ENCODE measurements at places on chromosomes 4 and X. TPM values are rescaled to one million over a fixed set of nuclear protein-coding genes. Genes with fewer than 3 reads are reported as not detected.

The SLC6A8 gene
- 52.2 TPM for total RNA-seq

The FAM47A gene
- total RNA-seq: not detected

The CRMP1 gene
- total RNA-seq: 17.6 TPM

The TNIP2 gene
- 26.3 TPM for total RNA-seq

DNA sequence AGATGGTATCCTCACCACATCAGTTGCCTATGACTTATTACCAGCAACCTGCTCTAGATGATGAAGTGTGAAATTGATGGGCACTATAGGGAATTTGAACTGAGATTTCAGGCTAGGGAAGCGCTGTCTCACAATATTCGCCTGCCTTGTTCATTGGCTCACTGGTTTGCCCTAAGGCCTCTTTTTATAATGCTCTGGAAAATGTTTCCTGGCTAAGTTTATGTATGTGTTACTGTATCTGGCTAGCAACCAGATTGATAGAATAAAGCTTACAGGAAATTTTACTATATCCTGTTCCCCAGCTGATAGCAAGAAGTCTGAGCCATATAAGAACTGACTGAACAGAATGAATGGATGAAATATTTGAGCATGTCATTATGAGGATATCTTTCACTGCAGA lies 71.6 kb downstream of the GSTCD start:
- H3K4me3 ChIP-seq: no peak overlapping the region
- no peaks in the 10 kb centered on the region for H3K27me3 ChIP-seq
- H3K4me1 ChIP-seq: peaks cover 3% of the 10 kb centered on the region
- H3K36me3 ChIP-seq: peaks cover 3% of the 10 kb centered on the region
- no peak for DNase-seq

GRCh38 chr4:172900900-172901299 lies 267.7 kb upstream of the GALNT7 start:
- peak overlapping the region; percentile 81 for H3K27ac ChIP-seq
- DNase-seq: no peak
- H3K4me1 ChIP-seq: peaks cover 22% of the 10 kb centered on the region
- no peaks in the 10 kb centered on the region for H3K27me3 ChIP-seq
- H3K4me3 ChIP-seq: no peak overlapping the region

DNA sequence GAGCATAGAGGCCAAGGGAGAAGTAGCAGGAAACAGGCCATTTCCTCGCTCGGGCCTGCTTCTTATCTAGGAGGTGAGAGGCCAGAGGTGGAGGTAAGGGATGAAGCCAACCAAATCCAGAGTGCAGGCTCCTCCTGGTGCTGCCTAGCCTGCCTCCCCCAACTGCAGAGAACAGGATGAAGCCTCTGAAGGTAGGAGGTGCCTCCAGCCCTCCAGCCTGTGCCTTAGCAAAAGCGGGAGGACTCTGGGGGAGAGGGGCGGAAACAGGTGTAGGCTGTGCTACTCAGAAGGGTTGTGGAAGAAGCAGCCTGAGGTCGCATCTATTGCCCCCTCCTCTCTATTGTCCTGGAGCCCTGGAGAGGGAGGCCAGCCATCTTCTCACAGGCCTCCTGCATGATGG lies 2.9 kb upstream of the MTM1 start:
- peaks cover 5% of the 10 kb centered on the region for H3K4me1 ChIP-seq
- H3K36me3 ChIP-seq: no peaks in the 10 kb centered on the region
- H3K27me3 ChIP-seq: no peaks in the 10 kb centered on the region
- H3K4me3 ChIP-seq: no peak overlapping the region
- no peak overlapping the region for H3K27ac ChIP-seq

DNA sequence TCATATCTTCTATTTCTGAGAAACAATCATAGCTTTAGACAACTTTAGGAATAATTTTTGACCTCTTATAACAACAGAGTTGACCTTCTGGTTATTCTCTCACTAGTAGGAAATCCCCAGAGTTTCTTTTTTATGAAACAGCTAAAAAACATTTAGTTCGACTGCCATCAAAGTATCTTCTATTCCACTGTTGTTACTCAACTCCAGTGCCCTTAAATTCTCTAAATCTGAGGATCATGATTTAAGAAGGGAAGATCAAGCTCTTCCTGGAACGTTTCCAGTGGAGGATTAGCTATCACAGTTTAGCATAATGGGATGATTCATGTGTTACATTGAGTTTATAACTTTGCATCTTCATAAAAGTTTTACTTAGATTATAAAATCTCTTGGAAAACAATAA lies 134.9 kb upstream of the VEGFC start:
- H3K36me3 ChIP-seq: no peaks in the 10 kb centered on the region
- no peaks in the 10 kb centered on the region for H3K27me3 ChIP-seq
- H3K27ac ChIP-seq: no peak overlapping the region

- peaks cover 66% of the 10 kb centered on the region for H3K27me3 ChIP-seq
- no peak overlapping the region for H3K4me3 ChIP-seq
- DNase-seq: no peak
- H3K36me3 ChIP-seq: no peaks in the 10 kb centered on the region
These were observed 2.7 kb downstream of the CPLX1 start for GRCh38 chr4:823176-823760.

- peaks cover 21% of the 10 kb centered on the region for H3K36me3 ChIP-seq
- H3K4me1 ChIP-seq: peaks cover 30% of the 10 kb centered on the region
- H3K27me3 ChIP-seq: no peaks in the 10 kb centered on the region
- peak overlapping the region; percentile 99 for H3K27ac ChIP-seq
- H3K4me3 ChIP-seq: peak overlapping the region; percentile 93
These were observed 1.2 kb downstream of the TMSB4X start for GRCh38 chrX:12975991-12976558.

- H3K36me3 ChIP-seq: no peaks in the 10 kb centered on the region
- H3K27ac ChIP-seq: no peak overlapping the region
- DNase-seq: no peak
- H3K4me3 ChIP-seq: no peak overlapping the region
- no peaks in the 10 kb centered on the region for H3K4me1 ChIP-seq
These were observed 64.2 kb upstream of the ZNF518B start for GRCh38 chr4:10521424-10521823.

DNA sequence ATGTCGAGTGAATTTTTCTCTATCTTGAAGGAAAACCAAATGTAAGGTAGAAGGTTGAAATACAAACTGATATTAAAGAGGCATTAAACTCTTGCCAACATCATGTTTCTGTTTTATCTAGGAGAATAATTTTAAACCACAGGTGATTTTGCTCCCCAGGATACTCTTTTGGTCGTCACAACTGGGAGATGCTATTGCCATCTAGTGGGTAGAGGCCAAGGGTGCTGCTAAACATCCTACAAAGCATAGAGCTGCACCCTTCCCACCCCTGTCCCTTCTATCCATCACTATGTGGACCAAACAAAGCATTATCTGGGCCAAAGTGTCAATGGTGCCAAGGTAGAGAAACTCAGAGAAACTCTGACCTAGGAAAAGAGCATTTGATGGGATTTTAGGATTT lies 154.6 kb upstream of the MAGEB2 start:
- H3K27ac ChIP-seq: no peak overlapping the region
- DNase-seq: no peak
- H3K4me3 ChIP-seq: no peak overlapping the region
- no peaks in the 10 kb centered on the region for H3K36me3 ChIP-seq
- H3K27me3 ChIP-seq: no peaks in the 10 kb centered on the region
- peaks cover 2% of the 10 kb centered on the region for H3K4me1 ChIP-seq

- no peaks in the 10 kb centered on the region for H3K27me3 ChIP-seq
- H3K4me3 ChIP-seq: no peak overlapping the region
- no peaks in the 10 kb centered on the region for H3K36me3 ChIP-seq
- H3K4me1 ChIP-seq: peaks cover 26% of the 10 kb centered on the region
These were observed 15.2 kb upstream of the SCOC start for GRCh38 chr4:140358281-140358680.

DNA sequence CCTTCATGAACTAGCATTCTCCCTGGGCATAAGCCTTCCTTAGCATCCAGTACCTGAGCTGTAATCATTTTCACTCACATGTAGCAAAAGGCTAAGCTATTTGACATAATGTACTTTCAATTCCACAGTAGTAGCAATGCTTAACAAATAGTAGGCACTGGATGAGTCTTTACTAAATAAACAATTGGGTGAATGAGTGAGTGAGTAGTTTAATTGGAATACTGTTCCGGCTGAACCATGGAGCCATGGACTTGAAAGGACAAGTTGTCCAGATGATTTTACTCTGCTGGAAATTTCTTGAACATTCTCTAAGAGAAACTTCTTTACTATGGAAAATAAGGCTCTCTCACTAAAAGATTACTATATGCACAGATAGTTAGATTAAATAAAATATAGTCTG lies 159.3 kb downstream of the FAM47B start:
- no peaks in the 10 kb centered on the region for H3K27me3 ChIP-seq
- no peak for DNase-seq
- no peak overlapping the region for H3K4me3 ChIP-seq
- H3K4me1 ChIP-seq: no peaks in the 10 kb centered on the region
- no peak overlapping the region for H3K27ac ChIP-seq

- H3K36me3 ChIP-seq: no peaks in the 10 kb centered on the region
- peaks cover 10% of the 10 kb centered on the region for H3K4me1 ChIP-seq
These were observed 7.7 kb downstream of the HAND2 start for GRCh38 chr4:173522160-173522950.

- H3K27ac ChIP-seq: no peak overlapping the region
- H3K27me3 ChIP-seq: no peaks in the 10 kb centered on the region
- peaks cover 6% of the 10 kb centered on the region for H3K4me1 ChIP-seq
- no peak overlapping the region for H3K4me3 ChIP-seq
- DNase-seq: no peak
These were observed 131.3 kb downstream of the ARHGAP10 start for GRCh38 chr4:147863111-147863747.

DNA sequence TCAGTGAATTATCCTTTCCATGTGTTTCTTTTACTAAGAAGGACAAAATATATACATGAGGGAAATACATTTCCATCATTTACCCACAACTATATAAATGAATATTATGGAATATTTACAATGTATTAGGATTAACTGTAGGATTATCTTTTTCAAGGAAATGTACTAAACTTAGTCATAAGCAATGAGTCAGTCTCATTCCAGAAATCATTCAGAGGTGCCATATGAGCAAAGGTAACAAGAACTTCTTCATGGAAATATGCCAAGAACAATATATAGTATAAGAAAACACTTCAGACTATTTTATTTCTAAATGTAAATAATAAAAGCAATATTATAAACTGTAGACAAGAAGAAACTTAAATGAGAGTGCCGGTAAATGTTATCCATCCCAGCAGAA lies 67.1 kb downstream of the USP38 start:
- no peaks in the 10 kb centered on the region for H3K4me1 ChIP-seq
- H3K36me3 ChIP-seq: no peaks in the 10 kb centered on the region
- no peak for DNase-seq
- no peaks in the 10 kb centered on the region for H3K27me3 ChIP-seq
- no peak overlapping the region for H3K4me3 ChIP-seq
- H3K27ac ChIP-seq: no peak overlapping the region
